DMS153 (cell line): ENCODE measurements at places on chromosomes 4 and X.

DNA sequence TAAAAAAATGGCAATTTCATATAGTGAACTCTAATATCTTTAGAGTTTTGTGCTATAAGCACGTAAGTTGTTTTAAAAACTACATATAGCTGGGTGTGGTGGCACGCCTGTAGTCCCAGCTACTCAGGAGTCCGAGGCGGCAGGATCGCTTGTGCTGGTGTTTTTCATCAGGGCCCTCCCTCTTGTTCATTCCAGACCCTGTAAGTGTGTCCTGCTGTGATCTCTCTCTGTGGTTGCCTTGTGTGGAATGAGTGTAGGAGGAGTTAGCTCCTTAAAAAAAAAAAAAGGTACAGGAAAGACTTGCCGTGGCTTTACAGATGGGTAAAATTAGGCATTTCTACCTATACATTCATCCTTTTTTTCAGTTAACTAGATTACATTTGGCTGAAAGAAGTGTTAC lies 35.4 kb downstream of the RBBP7 start:
- no peak for DNase-seq

GRCh38 chr4:80243274-80244018 lies 23.0 kb upstream of the FGF5 start:
- peak; percentile 17 for DNase-seq

- no peak for DNase-seq
These were observed 76.2 kb downstream of the MTMR1 start for GRCh38 chrX:150769408-150769807.

- DNase-seq, result no peak
These were observed 161.2 kb upstream of the SPRY1 start for GRCh38 chr4:123235431-123235830.

DNA sequence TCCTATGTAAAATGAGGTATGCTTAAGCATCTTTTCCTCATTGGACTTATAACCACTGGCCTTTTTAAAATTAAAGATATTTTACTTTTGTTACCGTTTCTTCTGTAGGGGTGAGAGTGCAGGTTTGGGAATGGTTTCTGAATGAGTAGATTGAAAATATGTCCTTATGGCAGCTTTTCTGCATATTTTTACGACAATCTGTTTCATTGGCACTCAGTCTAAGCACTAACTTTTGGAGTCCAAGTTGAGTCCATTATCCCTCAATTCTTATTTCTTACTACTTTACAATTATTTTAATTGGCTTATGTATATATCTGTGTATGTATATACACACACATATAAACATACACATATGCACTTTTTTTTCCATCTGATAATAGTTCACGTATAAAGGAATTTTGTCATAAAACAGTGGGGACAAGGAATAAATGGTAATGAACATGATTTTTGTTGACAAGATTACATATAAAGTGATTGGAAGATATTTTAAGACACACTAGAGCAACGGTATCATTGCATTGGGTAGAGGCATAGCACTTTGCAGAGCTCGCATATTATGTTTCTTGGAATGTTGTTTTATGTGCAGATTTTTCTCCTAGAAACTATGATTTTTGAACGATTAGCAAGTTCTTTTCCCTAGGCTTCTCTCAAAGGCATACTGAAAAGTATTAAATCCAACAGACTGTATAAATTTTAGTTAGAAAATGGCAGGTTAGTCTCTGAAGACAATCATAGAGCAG lies 133.0 kb downstream of the FAT4 start:
- DNase-seq, result no peak

DNA sequence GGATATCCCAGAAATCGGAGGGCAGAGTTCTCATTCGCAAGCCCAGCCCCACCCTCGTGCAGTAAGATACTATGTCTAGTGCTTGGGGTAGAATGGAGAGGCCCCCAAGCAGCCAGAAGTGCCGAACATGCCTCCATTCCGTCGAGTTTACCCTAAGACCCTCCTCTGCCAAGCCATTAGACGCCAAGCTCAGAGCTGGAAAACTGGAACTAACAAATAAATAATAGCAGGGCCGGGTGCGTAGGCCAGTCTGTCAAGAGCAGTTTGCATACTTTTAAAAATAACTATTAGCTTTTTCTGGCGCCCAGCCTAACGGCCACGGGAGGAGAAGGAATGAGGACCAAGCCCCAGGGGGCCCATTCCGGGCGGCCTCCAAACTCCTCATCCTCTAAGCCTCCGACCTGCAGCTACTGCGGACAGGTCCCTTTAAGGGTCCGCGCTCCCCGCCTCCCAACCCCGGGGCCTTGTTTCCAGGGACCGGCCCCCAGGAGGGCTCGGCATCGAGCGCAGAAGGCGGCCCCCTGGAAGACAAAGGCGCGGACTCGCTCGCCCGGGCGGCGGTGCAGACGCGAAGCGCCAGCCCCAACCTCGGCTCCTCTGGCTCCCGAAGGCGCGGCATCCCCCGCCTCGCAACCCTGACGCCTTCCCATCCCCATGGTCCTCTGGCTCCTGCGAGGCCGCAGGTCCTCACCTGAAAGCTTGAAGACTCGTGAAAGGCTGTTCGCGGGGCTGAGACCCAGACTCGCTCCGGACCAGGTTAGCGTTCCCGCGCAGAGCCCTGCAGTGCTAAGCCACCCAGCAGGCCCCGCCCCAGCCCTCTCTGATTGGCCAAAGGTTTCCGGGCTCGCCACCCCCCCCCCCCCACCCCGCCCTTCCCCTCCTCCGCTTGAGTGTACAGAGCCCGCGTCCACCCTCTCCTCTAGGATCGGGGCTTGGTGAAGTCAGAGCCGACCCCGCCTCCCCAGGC lies at the start of gene TMSB15A:
TSS of gene TMSB15A (minus strand) at position 765 of the 967 bp plus-strand sequence.
- DNase-seq, result peak; percentile 21
